ENCODE measurements at places on chromosomes 12 and 14.

DNA sequence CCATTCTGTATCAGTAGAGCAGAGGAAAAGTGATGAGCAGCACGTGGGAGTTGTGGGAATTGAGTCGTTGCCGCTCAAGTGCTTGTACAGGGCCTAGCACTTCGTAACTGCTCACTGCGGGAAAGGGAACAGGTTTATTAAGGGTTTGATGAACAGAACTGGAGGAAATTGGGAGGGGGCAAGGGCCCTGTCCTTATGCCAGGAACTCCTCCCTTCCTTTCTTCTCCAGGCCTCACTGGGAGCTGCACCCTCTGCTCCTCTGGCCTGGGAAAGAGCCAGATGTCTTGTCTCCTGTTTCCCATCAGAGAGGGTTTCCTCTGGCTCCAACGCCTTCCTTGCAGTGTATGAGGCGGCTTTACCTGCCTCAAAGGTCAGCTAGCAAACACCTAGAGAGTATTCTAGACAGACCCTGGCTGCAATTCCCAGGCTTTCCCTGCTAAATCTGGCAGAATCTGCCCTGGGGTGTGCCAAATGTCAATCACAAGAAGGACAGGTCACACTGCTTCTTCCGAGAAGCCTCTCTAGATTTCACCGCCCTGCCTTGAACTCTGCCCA lies 78.4 kb downstream of the NTF3 start:
- DNase-seq, result no peak

DNA sequence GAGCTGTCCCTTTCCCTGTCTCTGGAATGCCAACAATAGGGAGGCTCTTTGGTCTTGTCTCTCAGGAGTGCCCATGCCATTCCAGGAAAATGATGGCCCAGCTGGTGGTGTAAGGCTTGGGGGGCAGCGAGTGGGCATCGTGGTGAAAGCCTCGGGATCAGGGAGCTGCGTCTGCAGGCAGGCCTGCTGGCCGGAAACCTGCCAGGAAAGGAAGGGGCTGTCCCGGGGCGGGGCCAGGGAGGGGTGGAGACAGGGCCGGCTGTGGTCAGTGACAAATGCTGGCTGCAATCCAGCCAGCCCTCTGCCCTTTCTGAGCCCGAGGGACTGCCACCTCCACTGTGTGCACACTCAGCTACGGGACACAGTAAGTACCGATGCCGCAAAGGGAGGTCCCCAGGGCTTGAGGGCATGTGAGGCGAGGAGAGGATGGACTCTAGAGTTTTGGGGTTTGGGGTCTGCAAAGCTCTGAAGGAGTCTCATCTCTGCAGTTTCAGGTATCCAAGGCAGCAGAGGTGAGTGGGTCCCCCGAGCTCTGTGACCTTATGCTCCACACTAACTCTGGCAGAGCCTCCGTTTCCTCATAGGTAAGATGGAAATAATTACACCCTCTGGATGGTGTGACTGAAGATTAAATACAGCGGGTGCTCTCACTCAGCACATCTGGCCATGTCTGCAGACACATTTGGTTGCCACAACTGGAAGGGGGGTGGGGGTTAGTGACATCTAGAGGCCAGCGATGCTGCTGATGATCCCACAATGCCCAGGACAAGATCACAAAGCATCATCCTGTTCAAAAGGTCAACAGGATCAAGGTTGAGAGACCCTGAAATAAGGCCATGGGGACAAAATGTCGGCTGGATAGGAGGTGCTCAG lies at the start of gene SERPINA5:
Gene SERPINA5 (plus strand): TSS at position 300 of the 873 bp plus-strand sequence. CDS start 5,937 bp downstream, outside the sequence.
- DNase-seq, result no peak

- no peak for DNase-seq
Observed at GRCh38 chr14:55717621-55718020, 137.6 kb downstream of the KTN1 start.

GRCh38 chr14:26293909-26294308 lies 303.9 kb downstream of the NOVA1 start:
- no peak for DNase-seq

GRCh38 chr12:130761537-130762318 lies 45.6 kb upstream of the RIMBP2 start:
- DNase-seq, result no peak

GRCh38 chr12:10086387-10086786 lies 12.4 kb downstream of the CLEC1A start:
- no peak for DNase-seq

DNA sequence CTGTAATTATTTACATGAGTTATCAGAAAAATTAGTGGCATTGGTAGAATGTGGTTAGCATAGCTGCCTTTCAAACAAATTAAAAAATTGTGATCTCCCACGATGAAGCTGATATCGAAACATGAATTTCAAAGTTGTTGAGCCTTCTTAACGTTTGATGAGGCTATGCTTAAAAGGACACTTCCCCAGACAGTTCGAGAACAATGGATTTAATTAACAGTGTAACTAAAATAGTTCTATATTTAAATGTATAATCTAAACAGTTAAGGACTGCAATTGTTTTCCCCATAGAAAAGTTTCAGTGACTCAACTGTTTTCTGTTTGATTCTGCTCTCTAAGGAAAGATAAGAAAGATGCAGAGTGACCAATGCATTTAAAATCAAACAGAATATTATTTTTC lies 1.6 kb downstream of the CLEC2B start:
- no peak for DNase-seq

DNA sequence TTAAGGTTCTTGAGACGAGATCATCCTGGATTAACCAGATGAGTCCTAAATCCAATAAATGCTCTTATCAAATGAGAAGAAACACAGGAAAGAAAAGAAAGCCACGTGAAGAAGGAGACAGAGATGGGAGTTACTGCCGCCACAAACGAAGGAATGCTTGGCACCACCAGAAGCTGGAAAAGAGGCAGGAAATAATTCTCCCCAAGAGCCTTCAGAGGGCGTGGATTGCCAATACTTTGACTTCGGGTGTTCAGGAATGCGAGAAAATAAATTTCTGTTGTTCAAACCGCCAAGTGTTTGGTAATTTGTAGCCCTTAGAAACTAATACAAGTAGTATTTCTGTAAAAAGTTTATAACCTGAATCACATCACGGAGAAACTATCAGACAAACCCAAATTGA lies 31.3 kb downstream of the ABCD2 start:
- no peak for DNase-seq

DNA sequence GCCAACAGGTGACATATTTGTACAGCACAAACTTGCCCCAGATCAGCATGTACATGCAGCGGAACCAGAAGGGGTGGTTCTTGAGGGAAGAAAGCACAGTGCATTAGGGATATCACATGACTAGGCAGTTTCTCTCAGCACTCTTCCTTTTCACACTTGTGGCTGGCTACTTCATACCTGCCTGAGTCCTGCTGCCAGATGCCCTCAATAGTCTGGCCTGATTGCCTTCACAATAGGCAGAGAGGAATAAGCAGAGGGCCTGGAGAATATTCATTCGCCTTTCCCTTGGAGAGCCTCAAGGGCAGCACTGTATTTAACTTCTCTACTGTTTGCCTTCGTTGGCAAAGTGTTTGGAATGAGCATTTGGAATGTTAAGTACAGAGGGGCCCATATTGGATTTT lies 7.9 kb downstream of the EMG1 start:
- no peak for DNase-seq

- no peak for DNase-seq
Observed at GRCh38 chr12:77113971-77114370, 48.6 kb upstream of the E2F7 start.

DNA sequence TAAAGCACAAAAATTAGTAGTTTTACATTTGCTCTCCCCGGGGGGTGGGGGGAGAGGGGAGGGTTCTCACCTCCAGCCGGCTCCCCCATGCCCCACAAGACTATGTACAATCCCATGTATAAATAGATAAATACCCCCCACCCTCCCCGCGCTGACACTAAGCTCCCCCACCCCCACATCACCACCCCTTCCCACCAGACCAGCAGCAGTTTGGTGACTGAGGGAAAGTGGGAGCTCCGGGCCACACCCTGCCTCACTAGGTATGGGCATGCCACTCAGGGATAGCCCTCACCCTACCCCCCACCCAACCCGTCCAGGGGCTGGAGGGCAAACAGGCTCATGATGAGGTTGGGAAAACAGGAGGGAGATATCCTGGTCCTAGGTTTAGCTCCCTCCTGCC lies 1.9 kb upstream of the PRKAG1 start:
- no peak for DNase-seq

GRCh38 chr12:119624966-119625365 lies 31.4 kb downstream of the TMEM233 start:
- no peak for DNase-seq

DNA sequence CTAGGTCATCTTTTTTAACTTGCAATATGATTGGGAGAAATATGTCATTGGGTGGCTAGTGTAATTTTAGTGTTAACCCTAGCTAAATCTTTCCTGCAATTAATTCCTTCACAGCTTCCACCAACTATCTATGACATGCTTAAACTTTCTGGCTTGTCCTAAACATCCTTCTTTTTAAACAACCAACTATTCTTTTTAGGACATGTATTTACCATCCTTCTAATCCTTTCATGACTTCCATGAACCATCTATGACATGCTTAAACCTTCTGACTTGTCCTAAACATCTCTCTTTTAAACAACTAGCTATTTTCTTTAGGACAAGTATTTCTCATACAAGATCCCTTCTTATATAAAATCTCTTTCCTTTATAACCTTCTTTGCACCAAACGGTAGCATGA lies 179.6 kb upstream of the PDZRN4 start:
- DNase-seq, result no peak
